ENCODE measurements at places on chromosomes 6 and 20.

DNA sequence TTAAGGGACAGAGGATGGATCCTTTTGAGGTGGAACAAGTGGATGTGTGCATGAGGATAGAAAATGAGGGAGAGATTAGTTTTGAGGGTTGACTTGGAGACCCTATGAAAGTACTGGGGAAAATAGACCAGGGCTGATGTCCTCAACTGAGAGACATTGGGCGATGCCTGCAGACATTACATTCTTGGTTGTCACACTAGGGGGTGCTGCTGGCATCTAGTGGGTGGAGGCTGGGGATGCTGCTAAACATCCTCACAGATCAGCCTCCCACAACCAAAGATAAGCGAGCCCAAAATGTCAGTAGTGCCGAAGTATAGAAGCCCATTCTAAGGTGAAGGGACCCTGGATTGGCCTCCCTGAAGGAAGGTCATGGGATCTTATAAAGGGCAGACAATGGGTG is 63.3 kb downstream of the MOCS1 start:
- no peak for DNase-seq

DNA sequence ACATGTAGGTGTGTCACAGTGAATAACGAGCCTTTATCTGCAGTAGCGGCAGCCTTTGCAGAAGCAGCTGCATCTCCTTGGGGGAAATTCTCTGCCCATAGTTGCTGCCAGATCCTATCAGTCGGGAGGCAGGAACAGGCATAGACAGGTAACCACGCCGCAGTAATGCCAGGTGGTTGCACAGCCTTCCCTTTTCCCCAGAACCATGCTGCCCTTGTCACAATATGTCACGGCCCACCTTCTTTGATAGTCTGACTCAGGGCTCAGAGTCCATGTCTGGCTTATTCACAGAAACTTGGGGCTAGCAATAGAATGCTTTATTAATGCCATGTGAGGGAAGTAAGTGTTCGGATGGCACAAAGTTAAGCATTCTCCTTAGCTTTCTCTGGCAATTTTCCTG is 76.6 kb downstream of the F13A1 start:
- no peak for DNase-seq

DNA sequence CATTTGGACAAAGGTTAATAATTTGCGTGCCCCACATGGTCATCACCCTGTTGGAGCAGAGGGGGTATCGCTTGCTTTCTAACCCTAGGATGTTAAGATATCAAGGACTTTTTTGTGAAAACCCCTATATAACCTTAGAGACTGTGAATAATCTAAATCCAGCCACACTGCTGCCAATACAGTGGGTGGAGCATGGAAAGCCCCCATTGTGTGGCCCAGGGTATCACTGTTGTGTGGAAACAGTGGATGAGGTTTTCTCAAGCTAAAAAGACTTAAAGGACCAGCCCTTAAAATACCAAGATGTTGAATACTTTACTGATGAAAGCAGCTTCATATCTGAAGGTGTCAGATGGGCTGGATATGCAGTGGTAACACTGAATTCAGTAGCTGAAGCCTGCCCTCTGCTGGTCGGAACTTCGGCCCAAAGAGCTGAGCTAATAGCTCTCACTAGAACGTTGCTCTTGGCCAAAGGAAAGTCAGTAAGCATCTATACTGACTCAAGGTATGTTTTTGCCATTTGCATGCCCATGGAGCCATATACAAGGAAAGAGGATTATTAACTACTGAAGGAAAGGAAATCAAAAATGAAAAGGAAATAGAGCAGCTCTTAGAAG is 695.2 kb downstream of the PHF3 start:
- peak; percentile 20 for DNase-seq

- no peak for DNase-seq
These were observed 4.5 kb downstream of the TP53INP2 start for GRCh38 chr20:34708621-34709043.

DNA sequence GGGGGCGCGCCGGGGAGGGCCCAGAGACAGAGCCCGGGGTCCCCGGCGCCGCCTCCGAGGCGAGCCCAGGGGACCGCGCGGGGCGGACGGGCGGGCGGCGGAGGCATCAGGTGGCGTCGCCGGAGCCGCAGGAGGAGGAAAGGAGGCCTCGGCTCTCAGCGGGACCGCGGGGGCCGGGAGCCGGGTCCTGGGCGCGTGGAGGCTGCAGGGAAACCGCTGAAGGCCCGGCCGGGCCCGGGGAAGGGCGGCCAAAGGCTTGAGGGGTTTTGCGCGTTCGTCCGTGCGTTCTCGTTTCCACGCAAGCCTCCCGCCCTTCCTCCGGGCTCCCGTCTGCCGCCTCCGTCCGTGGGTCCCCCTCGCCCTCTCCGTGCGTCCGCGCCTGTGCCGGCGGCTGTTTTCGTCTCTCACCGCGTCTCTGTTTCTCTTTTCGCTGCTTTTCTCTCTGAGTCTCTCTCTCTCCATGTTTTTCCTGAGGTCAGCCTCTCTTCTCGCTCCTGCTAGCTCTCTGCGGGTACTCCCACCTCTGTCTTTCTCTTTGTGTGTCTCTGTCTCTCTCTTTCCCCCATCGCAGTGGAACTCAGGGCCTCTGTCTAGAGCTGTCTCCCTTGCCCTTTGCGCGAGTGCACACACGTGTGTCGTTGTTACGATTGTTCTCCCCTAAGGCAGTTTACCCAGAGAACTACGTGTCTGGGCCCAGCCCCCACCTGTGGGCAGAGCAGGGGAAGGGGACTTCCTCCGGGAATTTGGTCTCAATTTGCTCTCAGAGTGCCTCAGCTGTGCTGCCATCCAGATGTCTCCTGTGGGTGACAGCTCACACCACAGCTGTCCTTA is 2.1 kb downstream of the IRF4 start:
- no peak for DNase-seq

DNA sequence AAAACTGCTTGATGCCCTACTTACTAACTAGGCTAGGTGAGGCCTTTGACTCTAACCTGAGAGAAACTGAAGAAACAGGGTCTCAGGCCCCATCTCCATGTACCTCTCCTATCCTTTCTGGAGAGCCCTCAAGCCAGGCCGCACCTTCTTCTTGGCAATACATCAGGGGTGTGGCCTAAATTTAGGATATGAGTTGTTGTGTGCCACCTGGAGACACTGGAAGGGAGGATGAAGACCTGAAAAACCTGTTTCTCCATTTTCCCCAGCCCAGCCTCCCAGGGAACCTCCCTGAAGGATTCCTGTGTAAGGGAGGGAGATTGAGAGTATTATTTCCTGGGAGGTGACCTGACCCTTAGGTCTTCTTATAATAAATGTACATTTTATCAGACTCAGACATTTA is 3.1 kb downstream of the LY6G6D start:
- no peak for DNase-seq

DNA sequence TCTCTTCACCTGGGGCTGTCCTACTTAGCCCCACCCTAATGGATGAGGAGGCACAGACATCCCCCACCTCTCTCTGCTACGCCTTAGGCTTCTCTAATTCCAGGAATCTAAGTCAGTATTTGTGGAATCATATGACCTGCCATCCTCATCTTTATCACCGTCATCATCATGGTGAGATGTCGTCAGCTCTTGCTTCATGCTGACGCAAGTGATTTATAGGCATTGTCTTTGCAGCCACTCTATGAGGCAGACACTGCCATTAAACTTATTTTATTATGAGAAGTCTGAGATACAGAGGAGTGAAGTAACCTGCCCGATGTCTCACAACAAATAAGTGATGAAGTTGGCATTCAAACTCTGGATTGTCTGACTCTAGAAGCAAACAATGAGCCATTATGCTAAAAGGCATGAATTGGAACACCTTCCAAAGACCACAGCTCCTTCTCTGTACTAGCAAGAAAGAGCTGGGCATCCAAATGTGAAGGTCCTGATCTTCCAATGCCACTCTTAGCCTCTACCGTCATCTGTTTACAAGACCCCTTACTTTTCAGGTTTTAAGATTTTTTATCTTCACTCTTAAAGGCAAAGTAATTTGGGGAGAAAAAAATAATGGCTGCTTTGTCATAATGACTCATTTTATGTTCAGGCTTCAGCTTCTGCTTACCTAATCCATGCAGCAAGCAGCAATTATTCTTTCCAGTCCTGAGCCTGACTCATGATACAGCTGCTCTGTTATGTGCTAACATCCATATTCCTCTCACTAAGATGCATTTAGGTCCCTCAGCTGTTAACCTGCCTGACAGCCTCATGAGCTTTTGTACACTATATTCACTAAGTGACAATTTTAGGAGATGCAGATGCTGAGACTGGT is 113.7 kb upstream of the BCLAF1 start:
- peak; percentile 76 for DNase-seq

GRCh38 chr20:60043435-60043834 is 85.2 kb downstream of the CDH26 start:
- no peak for DNase-seq

- peak; percentile 12 for DNase-seq
These were observed 40.6 kb downstream of the ISM1 start for GRCh38 chr20:13261460-13262301.

- DNase-seq, result no peak
These were observed 46.9 kb downstream of the RIPOR2 start for GRCh38 chr6:24888715-24889370.

DNA sequence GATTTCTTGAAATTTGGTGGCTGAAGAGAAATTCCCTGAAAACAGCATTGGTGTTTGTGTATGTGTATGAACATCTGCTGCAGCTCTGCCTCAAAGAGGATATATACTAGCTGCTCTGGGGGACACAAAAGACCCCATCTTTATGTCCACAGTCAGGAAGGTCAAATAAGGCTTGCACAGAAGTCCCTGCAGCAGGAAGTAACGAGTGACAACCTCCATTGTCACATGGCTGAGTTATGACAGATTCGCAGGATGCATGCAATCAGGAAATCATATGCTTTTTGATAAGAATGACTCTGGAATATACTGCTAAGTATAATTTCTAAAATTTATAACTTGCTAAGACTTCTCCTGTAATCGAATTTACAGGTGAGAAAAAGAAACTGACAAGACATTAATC is 225.9 kb upstream of the CST7 start:
- DNase-seq, result no peak

DNA sequence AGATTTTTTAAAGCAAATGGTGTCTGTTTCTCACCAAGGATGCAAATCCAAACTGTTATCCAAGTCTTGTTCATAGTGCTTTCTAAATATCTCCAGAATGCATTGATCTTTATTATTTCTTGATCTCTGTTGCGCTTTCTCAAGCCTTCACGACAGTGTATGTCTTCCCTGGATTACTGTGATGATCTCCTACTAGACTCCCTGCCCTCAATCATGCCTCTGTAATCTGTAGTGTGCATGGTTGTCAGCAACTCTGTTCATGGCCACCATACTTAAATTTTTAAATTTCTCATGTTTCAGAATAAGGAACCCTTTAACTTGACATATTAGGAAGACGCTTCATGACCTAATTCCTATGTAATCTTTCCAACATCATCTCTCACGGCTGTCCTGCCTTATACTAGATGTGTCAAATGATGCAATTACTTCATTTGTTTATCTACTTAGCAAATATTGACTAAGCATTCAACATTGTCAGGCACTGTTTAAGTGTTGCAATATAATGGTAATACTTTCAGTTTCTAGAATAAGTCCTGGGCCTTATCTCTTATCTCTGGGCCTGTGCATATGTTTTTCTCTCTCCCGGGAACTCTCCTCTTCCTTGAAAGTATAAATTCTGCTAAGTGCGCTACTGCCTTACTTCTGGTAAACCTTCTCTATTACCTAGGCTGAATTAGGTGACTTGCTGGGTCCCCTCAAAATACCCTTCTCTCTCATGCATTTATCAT is 25.6 kb upstream of the AHI1 start:
- DNase-seq, result no peak

- no peak for DNase-seq
These were observed 13.2 kb upstream of the SCRT2 start for GRCh38 chr20:688809-689212.

- DNase-seq, result no peak
These were observed 76.0 kb upstream of the SHLD1 start for GRCh38 chr20:5674176-5674660.

- no peak for DNase-seq
These were observed 1.6 kb downstream of the SRSF6 start for GRCh38 chr20:43459022-43459942.

- DNase-seq, result no peak
These were observed 28.9 kb upstream of the CCR6 start for GRCh38 chr6:167093922-167094432.

DNA sequence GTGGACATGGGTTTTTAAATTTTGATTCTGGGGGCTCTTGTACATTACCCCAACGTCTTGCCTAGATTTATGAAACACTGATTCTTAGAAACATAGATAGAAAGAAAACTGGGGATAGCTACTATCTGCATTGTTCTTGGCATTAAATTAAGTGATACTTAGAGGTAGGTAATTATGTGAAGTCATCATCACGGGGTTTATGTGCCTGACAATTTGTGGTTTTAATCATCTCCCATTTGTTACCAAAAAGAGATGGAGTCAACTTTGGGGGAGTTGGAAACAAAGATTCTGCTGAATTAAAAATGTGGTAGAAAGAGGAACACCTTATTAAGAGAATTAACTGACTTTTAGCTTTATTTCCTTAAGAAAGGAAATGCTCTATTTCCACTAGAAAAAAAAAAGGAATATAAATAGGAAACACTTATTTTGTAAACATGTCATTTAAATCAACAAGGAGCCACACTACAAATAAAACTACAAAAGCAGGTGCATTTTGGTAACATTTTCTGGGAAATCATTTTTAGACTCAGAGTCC is 5.6 kb downstream of the TNFAIP3 start:
- no peak for DNase-seq

DNA sequence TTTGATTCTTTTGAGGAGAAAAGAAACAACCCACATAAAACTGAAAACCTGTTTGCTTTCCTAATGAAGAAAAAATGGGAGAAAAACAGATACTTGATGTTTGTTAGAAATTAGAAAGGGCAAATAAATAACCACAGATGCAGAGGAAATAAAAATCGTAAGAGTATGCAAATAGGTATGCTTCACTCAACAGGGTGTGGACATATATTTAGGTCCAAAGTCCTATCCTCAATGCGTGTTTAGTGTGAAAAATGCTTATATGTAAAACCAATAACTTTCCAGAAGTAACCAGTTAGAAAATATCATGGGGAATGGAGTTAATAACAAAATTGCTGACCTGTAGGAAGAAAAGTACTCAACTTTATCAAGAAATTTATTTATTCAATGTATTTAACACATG is 135.7 kb downstream of the TOX2 start:
- no peak for DNase-seq

- DNase-seq, result no peak
These were observed 5.4 kb downstream of the FOXF2 start for GRCh38 chr6:1394514-1395463.

DNA sequence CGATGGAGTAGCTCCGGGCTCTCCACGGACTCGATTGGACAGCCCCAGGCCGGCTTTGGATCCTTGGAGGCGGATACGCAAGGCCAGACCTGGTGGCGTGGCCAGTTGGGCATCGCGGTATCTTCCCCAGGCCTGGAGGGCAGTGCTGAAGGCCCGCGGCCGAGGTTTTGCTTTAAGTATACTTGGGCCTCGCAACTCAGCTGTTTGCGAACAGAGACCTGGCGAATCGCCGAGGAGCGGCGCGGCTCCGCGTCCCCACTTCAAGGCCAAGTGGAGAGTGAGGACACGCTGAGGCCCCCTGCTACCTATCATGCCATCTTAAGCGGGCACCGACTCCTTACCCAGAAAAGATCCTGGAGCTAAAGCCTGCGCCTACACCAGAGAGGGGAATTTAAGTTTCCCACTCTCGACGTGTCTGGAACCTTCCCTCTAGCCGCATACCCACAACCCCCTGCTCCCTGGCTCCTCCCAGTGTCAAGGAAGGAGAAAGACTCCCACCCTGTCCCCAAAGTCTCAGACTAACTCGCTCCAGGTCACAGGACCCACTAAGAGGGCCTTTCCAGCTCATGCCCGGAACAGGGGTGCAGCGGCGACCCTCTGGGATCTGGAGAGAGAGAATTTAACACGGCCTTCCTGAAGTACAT is 4.1 kb downstream of the LINC00237 start:
- no peak for DNase-seq
